Activated B cell treated with CpG ODN at 0.5 μM for 24 hours (primary cell): ENCODE measurements at places on chromosomes 13 and 19.

GRCh38 chr19:17486545-17487240 lies 16.4 kb downstream of the SLC27A1 start:
- DNase-seq: no peak

- no peak for DNase-seq
These were observed 16.4 kb downstream of the OR7A5 start for GRCh38 chr19:14818588-14818987.

DNA sequence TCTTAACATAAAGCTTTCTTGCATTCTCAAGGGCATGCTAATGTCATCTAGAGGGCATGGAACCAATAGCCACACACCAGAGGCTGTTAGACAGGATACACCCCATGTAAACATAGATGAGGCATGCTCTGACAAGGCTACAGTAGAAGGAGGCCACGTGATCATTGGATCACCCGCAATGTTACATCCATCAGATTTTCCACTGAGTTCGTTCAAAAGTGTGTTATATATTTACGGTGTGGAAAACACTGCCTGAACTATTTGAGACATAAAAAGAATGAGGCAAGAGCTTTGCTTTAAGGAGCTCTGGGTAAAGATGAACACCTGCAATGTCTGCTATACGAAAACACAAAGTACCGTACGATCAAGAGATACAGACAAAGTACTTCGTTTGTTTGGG lies 817.5 kb upstream of the SLC10A2 start:
- DNase-seq: no peak

- no peak for DNase-seq
These were observed 897.2 kb downstream of the DIAPH3 start for GRCh38 chr13:59266478-59267063.

- DNase-seq: no peak
These were observed at the start of gene PTPRH for GRCh38 chr19:55208880-55209692. Gene PTPRH, minus strand, starts transcription at chr19:55209501. Its CDS starts 68 bp downstream, at chr19:55209433.

- no peak for DNase-seq
These were observed 21.3 kb downstream of the HCN2 start for GRCh38 chr19:610801-611480.

DNA sequence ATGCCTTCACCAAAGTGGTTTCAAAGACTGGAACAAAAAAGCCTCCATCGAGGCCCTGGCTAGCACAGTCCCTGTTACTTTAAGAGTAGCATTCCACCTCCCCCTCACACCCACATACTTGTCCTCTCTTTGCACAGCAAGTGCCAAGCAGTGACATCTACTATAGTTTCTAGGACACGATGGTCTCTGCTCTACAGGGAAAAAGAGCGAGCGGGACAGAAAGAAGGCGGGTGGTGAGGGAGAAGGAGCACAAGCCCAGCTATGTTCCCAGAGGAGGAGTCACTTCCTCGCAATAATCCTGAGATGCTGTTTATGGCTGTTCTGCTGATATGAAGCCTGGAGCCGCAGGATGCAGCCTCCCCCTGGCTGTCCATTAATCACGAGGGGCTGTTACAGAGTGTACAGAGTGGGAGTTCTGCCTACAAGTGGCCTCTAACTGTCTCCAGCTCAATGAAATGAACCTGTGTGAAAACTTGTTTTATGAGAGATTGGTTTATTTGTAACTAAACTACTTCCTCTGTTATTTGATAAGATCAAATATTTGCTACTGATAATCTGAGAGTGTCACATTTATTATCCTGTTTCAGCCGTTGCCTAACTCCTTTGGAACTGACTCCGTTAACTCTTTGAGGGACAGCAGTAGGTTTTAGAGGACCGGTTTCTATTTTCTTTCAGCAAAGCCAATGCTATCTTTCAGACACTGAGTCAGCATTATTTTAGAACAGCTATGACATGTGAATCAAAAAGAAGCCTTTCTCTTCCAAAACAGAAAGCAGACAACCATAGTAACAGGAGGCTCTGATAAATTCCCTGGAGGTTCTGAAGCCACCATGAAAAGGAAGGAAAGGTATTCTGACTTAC lies 208.0 kb downstream of the SPRY2 start:
- DNase-seq: no peak

GRCh38 chr13:37290716-37291505 lies 185.4 kb upstream of the CSNK1A1L start:
- DNase-seq: no peak

DNA sequence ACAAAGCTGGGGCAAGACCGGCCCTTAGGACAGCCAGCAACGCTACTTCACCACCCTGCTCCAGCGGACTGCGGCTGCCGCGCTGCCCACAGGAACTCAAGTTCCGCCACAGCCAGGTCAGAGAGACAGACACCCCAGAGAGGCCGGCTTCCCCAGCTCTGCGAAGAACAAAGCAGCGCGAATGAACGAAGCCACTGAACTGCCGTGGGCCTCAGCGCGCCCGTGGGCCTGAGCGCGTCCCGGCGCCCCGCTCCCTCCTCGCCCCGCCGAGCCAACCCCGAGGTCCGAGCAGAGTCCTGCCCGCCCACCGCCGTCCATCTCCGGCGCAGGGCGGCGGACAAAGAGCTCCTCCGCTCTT lies 158.4 kb downstream of the RNF17 start:
- no peak for DNase-seq

DNA sequence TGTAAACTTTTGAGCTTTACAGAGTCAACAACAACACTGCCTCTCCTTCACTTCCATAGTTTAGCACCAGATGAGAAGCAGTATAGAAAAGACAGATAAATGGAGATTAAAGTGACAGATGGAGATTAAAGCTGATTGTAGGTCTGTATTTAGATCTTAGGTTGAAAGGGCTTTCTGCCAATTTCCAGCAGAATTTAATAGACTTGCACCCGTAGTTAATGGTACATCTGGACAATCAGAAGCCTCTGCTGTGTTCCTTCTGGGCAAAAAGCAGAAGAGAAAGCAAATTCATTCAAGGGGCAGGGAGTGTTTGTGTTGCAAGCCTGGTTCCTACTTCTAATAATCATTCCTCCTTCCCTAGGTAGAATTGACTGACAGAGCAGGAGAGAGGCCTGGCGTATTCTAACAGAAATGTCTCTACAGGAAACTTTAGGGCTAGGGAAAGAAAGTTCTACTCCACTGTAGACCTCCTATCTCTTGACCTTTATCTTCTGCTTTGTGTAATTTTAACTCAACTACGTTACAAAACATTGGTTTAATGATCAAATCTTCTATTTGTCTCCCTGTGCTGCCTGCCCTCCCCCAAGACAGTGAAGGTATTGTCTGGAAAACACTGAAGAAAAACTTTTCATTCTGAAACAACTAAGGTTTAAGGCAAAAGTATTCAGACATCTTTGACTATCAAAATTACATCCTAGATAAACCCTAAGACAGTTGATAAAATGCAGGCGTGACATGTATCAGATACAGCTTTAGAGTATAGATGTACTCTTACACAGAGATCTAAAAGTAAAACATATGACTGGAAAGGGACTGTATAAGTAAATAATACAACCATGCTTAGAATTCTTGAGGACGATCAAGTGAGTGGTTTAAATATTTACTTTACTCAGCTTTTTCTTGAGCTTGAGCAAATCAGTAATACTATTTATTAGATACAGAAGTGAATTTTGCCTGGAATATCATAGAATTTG lies 44.4 kb downstream of the GPC6 start:
- DNase-seq: no peak

DNA sequence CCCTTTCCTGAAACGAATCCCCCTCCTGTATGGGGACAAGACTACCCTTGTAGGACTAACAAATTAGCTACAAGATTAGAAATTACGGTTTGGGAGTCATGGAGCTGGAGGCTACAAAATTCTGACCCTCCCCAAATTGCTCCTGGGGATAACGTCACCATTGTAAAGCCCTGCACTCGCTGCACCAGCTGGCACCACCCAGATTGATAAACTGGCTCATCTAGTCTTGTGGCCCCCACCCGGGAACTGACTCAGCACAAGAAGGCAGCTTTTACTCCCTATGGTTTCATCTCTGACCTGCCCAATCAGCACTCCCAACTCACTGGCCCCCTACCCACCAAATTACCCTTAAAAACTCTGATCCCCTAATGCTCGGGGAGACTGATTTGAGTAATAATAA lies 150.6 kb upstream of the TSC22D1 start:
- DNase-seq: no peak
